ENCODE measurements at places on chromosomes 2 and 18. TPM values are rescaled to one million over a fixed set of nuclear protein-coding genes. Genes with fewer than 3 reads are reported as not detected.

Gene SLC30A3
- polyA plus RNA-seq: 0.96 TPM

DNA sequence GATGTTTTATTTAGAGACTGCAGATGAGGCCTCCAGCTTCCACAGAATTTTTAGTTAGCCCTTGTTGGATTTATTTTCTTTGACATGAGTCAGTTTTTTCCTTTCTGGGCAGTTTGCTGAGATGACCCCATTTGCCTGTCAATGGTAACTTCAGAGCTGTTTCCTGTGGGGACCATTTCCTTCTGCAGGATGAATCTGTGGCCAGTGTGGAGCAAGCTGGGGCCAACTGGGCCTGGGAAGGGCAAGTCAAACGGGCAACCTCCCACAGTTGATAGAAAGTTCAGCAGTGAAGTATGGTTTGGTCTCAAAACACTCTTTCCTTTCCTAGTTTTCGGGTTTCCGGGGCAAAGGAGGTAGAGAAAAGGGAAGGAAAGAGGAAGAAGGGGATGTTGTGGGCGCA is 291.4 kb upstream of the NRP2 start:
- no peak for DNase-seq

- no peak for DNase-seq
These were observed 160.3 kb downstream of the TGIF1 start for GRCh38 chr18:3610188-3610708.

Gene MTCL1
- polyA plus RNA-seq: 23.9 TPM

Gene MYO7B
- 1.0 TPM for polyA plus RNA-seq

Gene SKA1
- polyA plus RNA-seq: not detected

DNA sequence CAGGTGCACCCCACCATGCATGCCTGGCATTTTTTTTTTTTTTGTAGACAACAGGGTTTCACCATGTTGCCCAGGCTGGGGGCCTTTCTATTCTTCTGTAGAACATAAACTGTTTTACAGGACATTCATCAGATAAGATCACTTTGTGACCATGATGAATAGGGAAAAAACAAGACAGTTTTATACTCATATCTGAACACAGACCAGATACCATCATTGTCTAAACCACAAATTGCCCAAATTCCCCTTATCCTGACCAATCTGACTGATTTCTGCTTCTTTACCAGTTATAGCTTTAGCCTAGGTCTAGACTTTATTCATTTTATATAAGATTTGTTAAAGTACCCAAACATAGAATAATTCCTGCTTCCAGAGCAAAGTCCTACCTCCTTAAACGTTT is 1699.3 kb upstream of the TMEFF2 start:
- no peak for DNase-seq

GRCh38 chr2:46643493-46643892 is 164.1 kb downstream of the TMEM247 start:
- no peak for DNase-seq

- DNase-seq: no peak
These were observed 3.6 kb upstream of the LRATD1 start for GRCh38 chr2:14628901-14629300.

Gene SLC16A14
- polyA plus RNA-seq: not detected

GRCh38 chr18:33951031-33951430 is 273.7 kb downstream of the NOL4 start:
- no peak for DNase-seq

DNA sequence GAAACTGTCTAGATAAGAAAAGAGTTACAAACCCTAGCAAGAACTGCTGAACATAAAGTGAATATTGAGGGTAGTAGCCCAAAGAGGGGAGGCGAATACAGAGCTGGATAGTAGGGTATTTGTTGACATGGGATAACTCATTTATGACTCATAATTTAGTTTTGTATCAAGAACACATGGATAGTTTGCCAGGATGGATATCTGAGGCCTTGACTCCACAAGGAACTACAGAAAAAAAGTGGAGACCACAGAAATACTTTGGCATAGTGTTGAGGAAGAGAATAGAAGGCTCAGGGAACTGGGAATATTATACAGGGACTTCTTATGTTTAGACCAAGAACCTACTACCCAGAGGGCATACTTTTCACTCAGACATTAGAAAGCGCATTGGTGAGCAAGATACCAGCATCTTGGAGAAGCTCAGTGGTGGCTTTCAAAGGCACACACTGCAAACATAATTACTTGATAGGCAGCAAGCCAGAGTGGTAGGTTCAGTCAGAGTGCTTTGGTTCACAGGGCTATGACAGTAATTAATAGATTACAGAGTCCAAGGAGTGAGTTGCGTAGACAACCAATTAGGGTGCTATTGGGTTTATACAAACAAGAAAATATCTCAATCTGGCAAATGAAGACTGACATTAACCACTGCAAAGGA is 51.9 kb upstream of the ZBTB7C start:
- no peak for DNase-seq

DNA sequence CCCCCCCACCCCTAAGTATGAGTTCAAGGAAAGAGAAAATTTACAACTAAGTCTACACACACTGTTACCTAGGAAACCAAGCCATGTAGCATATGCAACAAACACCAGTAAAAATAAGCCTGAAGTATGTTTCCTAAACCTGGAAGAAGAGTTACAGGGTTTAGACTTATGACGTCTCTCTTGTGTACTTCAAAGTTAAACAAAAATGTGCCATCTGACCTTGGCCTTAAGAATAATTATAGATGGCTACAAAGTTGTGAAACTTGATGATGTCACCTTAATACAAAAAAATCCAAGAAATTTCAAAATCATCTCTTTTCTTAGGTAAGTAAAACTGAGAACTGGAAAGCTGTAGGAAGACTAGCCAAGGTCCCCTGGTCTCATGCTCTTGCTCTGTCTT is 297.6 kb upstream of the NRXN1 start:
- no peak for DNase-seq

- DNase-seq: peak; percentile 29
These were observed at the start of gene LRP1B for GRCh38 chr2:142131010-142131669. Gene LRP1B (minus strand): TSS chr2:142131016. CDS start chr2:142130729, 287 bp downstream.

- no peak for DNase-seq
These were observed 359.5 kb downstream of the ZNF521 start for GRCh38 chr18:24992491-24992890.

GRCh38 chr2:231707625-231707926 is 749 bp upstream of the PTMA start:
- peak; percentile 83 for DNase-seq

- DNase-seq: peak; percentile 28
These were observed 681.3 kb downstream of the ADCYAP1 start for GRCh38 chr18:1585881-1586488.

Gene L3MBTL4
- 2.2 TPM for polyA plus RNA-seq

Gene CCBE1
- polyA plus RNA-seq: 2.8 TPM

DNA sequence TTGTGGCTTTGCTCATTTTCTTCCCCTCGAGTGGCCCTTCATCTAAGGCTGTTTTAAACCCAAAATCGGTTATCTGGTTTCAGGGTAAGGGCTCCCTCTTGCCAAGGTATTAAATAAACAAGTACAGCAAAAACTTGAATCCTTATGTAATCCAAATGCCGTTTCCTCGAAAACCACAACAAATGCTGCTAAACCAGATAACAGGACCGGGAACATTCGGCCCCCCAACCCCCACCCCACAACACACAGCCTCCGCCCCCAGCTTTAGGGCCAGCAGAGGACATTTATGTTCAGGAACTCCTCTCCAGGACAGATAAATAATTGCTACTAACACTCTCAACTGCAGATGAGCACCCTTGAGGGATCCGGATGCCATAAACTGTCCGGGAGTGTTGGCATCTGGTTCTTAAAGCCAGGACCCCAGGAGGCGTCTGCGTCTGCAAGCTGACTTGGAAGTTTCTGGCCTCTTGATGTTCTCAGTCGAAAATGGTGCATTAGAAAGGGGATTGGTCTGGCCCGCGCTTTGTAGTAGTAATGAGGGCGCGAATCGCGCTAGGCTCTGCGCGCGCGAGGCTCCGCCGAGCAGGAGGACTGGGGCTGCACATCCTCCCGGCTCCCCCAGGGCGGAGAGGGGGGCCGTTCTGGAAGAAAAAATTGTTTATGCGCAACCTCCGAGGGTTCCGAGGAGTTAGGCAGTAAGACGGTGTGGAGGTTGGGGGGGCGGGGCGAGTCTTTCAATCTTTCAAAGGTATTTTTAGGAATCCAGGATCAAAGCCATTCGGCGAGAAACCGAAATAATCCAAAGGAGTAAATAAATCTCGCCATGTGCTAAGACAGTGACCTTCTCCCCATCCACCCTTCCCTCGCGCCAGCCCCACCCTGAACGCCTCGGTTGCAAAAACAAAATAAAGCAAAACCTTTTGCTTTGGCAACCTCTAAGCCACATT is 3.9 kb upstream of the ID2 start:
- DNase-seq: peak; percentile 85

DNA sequence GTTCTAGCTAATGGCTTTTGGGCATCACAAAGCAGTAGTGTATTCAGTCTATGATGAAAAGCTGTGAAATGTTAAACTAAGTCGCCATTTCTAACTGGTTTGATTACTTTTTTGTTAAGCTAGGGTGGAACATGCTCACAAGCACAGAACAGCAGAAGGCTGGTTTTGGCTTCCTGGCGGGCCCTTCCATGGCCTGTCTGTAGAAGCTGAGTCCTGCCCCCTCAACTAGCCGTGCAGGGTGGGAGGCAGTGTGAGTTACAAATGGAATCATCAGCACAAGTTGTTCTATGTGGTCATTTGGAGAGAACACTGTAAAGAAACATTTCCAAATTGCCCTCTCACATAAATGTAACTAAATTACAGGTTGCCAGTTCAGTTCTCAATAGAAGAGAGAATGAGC is 290.8 kb downstream of the ALPK2 start:
- no peak for DNase-seq

DNA sequence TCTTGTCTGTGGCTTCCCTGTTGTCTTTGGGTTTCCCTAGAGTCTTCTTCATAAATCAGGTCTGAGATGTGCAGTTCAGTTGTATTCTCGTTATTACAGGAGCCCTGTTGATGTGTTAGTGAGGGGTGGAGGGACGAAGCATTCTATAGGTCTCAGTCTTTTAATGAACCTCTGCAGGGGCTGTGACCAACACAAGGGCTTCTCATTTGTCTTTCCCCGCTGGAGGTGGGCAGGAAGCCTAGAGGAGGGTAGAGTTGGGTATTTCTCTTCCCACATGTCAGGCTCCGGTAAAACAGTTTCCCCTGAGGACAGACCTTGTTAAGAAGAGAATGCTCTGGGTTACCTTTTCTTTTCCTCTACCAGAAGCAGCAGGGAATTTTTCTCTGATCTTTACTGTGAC is 31.2 kb downstream of the PROC start:
- DNase-seq: no peak

GRCh38 chr18:21451851-21452250 is 148.7 kb downstream of the ESCO1 start:
- no peak for DNase-seq

- DNase-seq: peak; percentile 88
These were observed 1.3 kb downstream of the BCL2L11 start for GRCh38 chr2:111121828-111122630.

DNA sequence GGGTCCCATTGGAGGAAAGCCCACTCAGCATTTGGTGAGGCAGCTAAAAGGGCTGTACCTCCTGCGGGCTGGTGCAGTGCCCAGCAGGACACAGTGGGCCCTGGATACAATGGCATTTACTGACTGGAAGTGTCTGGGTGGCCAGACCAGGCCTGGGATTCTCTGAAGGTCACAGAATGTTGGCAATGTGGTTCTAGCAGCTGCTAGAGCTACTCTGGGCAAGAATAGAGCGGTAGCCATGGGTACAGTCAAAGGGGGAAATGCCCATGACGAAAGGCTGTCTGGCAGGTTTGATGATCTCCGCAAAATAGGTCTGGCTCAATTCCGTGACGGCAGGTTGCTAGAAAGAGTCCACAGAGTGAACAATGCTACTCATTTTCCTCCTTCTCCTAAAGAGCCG is 241.8 kb downstream of the AFF3 start:
- DNase-seq: no peak

Gene TP53I3
- 26.4 TPM for polyA plus RNA-seq

Measured in muscle of arm (tissue), 14 donors.